Inflammatory macrophage treated with lipopolysaccharide for 1 hour (primary cell): ENCODE measurements at places on chromosomes 16 and 17.
A peak's percentile ranks its signal among the peaks of the same experiment; 100 is the strongest.

GRCh38 chr16:88616736-88617135, 21.6 kb upstream of the IL17C start:
- DNase-seq, result no peak

DNA sequence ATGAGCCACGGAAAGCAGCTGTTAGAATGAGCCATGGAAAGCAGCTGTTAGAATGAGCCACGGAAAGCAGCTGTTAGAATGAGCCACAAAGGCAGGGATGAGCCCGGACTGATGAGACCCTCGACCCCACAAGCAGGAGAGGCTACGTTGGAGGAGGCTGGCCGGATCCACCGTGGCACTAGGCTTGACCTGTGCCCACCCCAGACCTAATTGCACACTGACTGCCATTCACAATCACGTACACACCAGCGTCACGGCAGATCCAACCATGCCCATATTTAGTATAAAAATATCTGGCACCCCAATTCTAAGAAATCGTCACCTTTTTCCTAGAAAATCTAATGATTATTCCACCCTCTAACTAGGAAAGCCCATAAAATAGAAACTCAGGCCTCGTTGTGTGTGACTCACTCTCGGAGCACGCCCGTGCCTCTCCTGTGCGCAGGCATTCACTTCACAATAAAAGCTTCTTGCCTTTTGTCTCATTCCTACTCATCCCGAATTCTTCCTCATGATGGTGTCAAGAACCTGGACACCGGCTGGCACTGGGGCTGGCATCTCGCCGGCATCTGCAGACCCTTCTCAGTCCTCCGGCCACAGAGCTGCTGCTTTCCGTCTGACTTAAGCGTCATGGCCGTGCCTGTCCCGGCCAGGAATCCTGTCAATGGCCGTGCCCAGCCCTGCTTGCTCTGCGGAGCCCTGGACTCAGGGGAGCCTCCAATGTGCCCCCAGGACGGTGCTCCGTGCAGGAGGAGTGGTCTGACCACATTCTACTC, 5.5 kb upstream of the SECTM1 start:
- DNase-seq, result no peak

- no peak for DNase-seq
These were observed 33.4 kb downstream of the BRD7 start for GRCh38 chr16:50335196-50335958.

GRCh38 chr16:20271893-20272292, 55.4 kb downstream of the GP2 start:
- DNase-seq, result no peak

DNA sequence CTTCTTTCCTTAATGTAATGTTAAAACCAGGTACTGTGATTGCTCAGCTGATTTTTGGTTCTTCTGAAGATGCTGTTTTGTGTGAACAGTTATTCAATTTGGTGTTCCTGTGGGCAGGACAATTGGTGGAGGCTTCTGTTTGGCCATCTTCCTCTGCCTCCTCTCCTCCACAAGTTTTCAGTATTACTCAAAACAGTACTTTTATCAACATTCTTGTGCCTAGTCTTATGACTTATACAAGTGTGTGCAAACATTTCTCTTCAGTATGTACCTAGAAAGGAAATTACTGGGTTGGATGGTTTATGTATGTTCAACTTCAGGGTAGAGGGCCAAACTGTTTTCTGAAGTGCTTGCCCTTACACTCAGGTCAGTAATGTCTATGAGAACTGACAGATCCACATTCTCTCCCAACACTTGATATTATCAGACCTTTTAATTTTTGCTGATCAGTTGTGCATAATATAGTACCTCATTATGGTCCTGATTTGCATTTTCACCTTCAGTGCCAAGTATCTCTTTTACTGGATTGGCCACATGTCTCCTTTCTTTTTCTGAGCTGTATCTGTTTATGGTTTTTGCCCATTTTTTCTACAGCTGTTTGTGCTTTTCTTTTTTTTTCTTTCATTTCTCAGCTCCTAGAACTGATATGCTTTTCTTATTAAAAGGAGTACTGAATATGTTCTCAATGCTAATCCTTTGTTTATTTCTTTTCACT, 50.9 kb downstream of the ERCC4 start:
- DNase-seq, result no peak

DNA sequence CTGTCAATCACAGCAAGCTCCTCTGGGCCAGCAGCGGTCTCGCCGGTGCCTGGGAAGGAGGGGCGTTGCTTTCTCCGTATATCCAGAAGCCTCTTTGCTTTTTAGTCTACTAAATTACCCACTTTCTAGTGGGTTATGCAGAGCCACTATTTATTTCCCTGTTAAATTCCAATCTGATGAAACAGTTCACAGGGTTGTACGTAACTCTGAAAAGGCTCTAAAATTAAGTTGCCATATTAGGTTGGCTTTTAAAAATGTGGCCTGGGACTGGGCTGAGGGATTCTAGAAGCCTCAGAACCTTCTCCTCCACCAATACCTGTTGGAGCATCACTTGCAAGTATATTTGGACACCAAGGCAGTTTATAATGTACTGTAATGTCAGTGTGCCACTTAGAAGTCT, 27.2 kb downstream of the MARCHF10 start:
- DNase-seq, result peak; percentile 15

- no peak for DNase-seq
These were observed 14.0 kb downstream of the TBX4 start for GRCh38 chr17:61466246-61466645.

DNA sequence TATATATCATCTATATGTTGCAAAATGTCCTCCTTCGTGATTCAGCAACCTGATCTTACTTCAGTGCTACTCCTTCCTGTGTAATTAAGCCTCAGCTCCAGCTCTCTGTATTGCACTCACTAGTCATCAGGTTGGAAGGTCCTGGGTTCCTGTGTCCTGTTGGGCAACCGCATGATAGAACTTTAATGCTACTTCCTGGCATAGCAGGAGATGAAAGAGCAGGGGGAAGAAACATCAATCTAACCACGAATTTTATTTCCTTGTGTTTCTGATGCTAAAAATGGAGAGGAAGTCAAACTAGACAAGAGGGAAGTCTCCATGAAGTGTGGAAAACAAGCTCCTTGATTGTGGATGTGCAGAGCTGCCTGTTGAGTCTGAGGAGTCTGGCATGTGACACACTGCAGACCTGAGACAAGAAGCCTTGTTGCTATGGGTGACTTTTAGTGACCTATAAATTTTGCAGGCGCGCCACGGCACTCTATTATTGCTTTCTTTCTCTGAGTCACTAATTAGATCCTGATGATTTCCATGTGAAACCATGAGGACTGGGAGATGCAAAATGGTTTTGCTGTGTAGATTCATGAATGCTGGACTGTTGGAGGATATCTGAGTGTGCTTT, 25.6 kb downstream of the IGSF6 start:
- DNase-seq, result peak; percentile 87

DNA sequence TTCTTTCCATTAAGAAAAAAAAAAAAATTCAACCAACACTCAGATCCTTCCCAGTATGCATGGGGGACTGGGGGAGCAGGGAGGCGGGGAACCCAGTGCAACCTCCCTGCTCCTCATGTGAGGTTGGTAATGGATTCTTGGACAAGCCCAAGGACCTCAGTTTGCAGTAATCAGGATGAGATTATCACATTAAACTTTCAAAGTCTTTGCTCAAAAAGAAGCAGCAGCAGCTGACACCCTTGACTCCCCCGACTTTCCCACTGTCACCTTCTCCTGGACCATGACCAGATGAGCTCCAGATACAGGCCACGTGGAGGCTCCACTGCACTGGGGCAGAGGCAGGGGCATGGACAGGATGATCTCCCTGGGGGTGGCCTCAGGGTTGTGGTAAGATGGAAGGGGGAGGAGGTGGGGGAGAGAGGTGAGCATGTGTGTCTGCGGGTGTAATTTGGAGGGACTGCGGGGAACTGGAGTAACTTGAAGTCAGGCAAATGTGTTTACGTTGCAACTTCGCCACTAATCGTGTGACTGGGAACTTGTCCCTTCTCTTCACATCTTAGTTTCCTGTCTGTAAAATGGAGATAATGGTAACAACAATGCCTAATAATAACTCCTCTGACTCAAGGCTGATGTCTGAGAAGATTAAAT, 19.8 kb downstream of the ZNF385C start:
- no peak for DNase-seq

- no peak for DNase-seq
These were observed at the start of gene CACNB1 for GRCh38 chr17:39197380-39198185. Gene CACNB1, minus strand, starts transcription at chr17:39197669. Its CDS starts 174 bp downstream, at chr17:39197495.

GRCh38 chr17:7497228-7497627, 13.1 kb downstream of the POLR2A start:
- no peak for DNase-seq

- no peak for DNase-seq
These were observed 74.7 kb upstream of the CA10 start for GRCh38 chr17:52233176-52233575.

GRCh38 chr16:56428091-56428490, 2.7 kb upstream of the AMFR start:
- DNase-seq, result peak; percentile 82

DNA sequence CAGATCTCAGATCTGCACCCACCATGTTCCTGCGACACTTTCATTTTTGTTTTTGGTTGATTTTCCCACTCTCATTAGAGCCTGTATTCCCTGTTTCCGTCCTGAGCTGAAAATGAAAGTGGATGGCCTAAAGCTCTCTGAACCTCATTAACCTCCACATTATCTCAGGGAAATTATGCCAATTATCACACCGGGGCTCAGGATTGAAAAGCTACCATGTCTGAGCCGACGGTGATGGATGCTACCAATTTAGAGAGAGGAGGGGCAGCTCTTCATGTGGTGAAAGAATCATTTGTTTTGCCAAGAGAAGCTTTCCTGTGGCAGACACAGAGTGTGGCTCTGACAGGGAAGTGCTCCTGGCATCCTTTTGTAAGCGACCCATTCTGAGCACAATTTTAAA, 410.4 kb upstream of the CDH11 start:
- no peak for DNase-seq
